ENCODE measurements at places on chromosomes 1 and 21.

- no peak for ATAC-seq
These were observed 410.1 kb upstream of the PLXNA2 start for GRCh38 chr1:208654241-208654640.

- ATAC-seq = no peak
These were observed 2.0 kb downstream of the SKI start for GRCh38 chr1:2229911-2230731.

GRCh38 chr1:23126801-23127200 lies 41.9 kb downstream of the LUZP1 start:
- no peak for ATAC-seq

GRCh38 chr1:164635803-164636731 lies 77.1 kb downstream of the PBX1 start:
- no peak for ATAC-seq

DNA sequence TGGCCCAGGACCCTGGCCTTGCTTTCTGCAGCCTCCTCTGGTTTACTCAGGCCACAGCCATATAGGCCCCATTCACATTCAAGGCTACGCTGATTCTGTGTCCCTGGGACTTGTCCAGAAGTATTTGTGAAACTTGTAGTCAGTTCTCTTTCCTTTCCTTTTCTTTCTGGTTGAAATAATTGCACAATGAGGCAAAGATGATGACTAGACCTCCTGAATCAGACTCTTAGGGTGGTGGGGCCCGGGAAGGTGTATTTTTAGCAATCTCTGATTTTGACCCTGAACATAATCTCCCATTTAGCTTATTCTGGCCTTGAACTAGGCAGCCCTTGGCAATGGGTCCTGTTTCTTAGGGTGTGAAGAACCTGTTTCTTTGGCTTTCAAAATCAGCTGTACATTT lies 39.9 kb downstream of the STUM start:
- no peak for ATAC-seq

DNA sequence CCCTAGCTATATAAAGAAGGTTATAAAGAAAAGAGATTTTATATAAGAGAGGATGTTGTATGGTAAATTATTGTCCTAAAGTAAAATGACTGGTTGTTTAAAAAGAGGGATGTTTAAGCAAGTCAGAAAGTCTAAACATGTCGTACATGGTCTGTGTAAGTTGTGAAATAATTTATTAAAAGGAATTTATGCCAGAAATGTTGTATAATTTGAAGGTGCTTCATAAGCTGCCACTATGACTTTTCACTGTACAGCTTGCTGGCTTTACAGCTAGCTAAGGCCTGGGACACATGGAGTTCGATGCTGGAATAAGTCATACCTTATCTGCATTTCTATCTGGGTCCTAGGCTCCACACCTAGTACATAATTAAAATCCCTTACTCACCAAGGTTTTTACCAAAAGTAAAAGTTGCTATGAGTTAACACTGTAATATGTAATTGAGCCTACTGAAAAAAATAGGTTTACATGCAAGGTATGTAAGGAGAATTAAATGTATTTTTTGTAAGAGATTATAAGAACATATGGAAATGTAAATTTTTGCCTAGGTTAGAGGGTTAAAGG lies 59.0 kb upstream of the EDEM3 start:
- no peak for ATAC-seq

- peak; percentile 81 for ATAC-seq
These were observed 39.8 kb upstream of the ZC3H12A start for GRCh38 chr1:37434292-37435225.

- no peak for ATAC-seq
These were observed 3.9 kb downstream of the RCC1 start for GRCh38 chr1:28509705-28510272.

DNA sequence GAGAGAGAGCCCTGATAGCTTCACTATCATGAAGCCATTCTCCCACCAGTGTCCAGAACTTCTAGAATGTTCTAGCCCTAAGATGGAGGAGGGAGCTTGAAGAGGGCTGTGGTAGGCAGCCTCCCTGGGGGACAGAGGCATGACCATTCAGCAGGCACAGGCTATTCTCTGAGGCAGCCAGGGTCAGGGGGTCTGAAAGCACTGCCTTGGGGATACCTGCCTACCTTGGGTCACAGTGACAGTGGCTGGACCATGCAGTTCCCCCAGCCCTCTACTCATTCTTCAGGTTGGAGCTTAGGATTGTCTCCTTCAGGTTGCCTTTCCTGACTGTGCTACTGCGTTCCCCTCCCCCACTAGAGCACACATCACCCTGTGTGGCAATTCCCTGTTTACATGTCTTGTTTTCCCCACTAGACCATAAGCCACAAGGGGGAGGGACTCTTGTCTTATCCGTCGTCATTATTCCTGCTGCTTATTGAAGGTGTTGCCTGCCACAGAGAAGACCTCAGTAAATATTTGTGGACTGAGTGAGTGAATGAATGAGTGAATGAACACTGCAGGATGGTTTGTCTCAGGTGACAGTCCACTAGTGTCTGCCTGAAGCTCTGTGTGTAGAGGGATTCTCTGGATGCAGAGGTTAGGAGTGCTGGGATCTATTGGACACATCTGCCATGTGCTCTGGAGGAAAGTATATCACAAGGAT lies 5.2 kb downstream of the ZDHHC18 start:
- ATAC-seq = no peak

- ATAC-seq = no peak
These were observed 52.7 kb downstream of the ZBTB17 start for GRCh38 chr1:15923241-15923640.

DNA sequence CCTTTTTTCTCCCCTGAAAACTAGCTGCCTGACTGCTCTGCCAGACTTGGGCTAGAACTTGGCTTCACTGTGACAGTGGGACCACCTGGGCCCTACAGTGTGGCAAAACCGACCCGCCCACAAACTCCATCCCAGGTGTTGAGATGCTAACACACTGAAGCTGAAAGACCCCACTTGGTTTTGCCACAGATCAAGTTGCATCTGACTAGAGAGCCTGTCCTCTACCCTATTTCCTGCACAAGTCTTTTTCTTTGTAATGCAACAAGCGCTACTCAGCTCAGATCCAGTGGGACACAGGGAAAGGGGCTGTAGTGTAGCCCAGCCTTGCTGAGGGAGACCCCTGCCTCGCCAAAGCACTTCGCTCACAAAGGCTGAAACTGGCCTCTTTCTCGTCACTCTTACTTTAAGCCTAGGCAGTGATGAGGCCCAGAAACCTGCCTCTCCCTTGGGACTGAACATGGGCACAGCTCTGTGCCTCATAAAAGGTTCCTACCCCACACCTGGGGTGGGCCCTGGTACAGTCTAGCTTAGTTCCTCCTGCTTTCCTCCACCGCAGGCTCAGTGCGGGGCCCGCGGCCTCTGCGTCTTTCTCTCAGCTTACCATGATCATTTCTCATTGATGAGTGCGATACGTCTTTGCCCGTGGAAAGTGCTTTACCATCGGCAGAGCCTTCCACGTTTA lies 9.7 kb downstream of the ALPL start:
- peak; percentile 87 for ATAC-seq

GRCh38 chr1:40848530-40849189 lies 13.5 kb downstream of the CITED4 start:
- no peak for ATAC-seq

GRCh38 chr1:206735553-206736031 lies 35.0 kb upstream of the IL19 start:
- ATAC-seq = no peak
